CD4-positive, alpha-beta T cell treated with Interleukin-2 at 100 ng/mL for 4 hours (primary cell): ENCODE measurements at places on chromosomes 7 and 10.
A peak's percentile ranks its signal among the peaks of the same experiment; 100 is the strongest.

GRCh38 chr10:131972474-131973071 is 9.2 kb downstream of the BNIP3 start:
- peak; percentile 40 for DNase-seq

DNA sequence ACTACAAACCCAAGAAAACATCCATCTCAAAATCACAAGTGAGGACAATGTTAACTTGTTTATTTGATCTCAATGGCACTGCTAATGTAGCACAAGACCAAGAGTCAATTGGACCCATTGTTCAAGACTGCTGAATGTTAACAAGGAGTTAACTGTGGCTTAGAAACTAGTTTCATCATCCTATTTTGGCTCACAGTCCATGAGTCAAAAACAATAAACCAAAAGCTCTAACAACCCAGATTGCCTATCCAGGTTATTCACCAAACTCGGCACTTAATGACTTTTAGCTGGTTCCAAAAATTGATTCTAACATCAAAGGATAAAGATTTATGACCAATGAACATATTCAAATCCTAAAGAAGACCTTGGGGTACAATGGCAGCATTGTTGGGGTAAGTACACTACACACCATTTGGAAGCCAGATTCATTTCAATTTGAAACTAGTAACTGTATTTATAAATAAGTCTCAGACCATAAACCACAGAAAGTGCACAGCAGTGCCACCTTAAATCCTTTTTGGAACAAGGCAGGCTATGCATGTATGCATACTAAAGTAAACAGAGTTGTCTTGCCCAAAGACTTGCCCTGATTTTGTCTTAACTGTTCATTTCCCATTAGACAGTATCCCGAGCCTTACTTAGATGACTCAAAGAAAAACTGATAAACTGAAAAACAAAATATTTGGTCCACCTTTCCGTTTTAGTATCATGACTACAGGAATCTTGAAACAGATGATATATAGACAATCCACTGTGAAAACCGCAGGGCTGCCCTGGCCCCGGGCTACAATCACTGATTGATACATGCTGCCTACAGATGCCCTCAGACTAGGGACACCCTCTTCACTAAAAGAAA is 84.5 kb downstream of the SRPK2 start:
- peak; percentile 4 for DNase-seq

- no peak for DNase-seq
Observed at GRCh38 chr10:74923556-74923955, 97.2 kb downstream of the KAT6B start.

DNA sequence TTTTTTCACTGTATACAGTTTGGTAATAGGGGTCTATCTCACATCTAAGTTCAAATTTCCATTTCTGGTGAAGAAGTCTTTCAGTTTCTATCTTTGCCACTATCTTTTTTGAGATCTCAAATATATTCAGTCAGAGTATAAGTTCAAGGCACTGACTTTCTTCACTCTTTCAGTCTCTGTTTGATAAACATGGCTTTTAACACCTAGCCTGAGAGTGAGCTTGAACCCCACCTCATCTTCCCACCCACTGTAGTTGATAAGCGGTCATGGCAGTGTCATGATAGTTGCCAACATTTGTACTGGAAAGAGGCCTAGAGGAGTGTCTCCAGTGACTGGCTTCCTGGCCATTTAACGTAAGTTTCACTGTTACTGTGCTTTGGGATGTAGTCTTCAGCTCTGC is 41.2 kb upstream of the AGR3 start:
- no peak for DNase-seq

GRCh38 chr7:11552676-11553296 is 279.2 kb downstream of the THSD7A start:
- DNase-seq = no peak

GRCh38 chr10:13984647-13985155 is 346.0 kb downstream of the FRMD4A start:
- DNase-seq = no peak

DNA sequence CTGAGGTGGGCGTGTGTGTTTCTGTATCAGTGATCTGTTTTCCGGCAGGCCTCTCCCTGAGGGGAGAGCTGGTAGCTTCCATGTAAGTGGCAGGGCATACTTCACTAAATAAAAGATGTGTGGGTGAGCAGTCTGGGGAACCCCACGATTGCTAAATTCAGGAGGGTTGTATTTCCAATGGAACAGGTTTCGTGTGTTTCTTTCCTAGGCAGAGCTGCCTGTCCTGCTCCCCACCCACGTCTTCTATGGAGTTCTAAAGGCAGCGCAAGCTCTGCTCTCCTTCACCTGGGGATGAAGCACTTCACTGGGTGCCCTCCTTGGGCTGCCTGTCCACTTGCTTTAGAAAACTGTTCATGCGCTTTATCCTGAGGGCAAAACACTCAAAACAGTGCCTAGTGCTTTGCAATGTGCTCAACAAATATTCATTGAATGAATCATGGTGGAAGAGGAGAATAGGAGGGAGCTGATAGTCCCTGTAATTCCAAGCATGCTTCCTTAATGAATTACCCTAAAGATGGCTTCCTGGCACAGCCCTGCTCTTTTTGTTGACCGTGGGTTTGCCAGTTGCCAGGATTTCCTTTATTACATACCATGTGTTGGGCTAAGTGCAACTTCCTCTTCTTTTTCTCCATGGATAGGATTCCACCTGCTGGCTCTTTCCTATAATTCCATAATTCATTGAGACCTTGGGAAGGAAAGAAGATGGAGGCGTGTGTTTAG is 50.6 kb upstream of the SRPK2 start:
- DNase-seq = no peak

DNA sequence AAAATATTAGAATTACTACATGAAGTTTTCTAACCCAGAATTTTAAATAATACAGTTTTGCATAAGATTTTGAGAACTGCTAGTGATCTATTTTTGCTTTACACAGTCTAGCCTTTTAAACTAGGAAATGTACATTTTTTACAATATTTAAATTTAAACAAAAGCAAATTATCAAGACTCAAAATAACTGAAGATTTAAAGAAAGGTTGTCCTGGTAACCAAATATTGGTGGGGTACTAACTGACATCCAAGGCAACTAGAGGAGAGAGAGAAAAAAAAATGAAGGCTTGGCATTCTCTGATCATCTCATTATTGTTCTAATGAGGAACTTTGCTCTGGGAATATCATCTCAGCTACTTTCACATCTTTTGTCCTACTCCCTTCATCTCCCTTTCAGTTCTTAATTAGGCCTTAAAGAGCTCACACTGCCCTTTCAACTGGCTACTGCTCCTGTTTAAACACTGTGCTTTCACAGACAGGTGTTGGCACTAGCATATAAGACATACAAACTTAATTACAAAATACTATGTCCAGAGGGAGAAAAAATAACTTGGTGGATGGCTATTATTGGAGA is 33.7 kb downstream of the RAB11FIP2 start:
- no peak for DNase-seq

GRCh38 chr10:106705681-106706100 is 458.8 kb downstream of the SORCS1 start:
- DNase-seq = peak; percentile 7

- DNase-seq = no peak
Observed at GRCh38 chr10:34292194-34292565, 522.9 kb downstream of the PARD3 start.

GRCh38 chr7:112799448-112800120 is 9.4 kb upstream of the TMEM168 start:
- no peak for DNase-seq

DNA sequence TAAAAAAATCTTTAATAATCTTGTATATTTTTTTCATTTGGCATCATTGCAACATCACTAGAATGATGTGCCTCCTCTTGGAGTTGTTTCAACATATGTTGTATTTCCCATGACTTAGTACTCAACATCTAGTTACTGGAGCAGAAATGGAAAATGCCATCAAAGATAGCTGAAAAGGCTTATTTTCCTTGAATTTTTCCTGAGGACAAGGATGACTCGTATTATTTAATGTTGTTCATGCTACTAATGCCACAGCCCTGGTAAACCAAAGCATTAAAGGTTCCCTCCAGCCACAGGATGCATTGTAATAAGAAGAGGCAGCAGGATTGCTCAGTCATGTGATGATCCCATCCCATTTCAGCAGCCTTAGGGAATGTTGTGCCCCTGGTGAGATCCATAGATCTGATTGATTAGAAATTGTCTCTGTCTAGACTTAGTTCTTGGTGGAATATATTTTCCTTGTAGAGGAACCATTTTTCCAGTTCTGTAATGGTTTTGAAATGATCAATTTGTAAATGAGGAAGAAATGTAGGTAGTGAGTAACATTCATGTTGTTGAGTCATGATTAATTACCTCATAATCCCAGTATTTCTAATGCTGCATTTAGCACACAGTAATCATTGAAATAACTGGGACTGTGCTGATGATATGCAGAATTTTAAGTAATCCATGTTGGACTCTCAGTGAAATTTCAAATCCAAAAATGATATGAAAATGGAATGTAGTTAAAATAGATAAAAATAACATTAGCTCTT is 91.3 kb upstream of the SMIM30 start:
- no peak for DNase-seq

DNA sequence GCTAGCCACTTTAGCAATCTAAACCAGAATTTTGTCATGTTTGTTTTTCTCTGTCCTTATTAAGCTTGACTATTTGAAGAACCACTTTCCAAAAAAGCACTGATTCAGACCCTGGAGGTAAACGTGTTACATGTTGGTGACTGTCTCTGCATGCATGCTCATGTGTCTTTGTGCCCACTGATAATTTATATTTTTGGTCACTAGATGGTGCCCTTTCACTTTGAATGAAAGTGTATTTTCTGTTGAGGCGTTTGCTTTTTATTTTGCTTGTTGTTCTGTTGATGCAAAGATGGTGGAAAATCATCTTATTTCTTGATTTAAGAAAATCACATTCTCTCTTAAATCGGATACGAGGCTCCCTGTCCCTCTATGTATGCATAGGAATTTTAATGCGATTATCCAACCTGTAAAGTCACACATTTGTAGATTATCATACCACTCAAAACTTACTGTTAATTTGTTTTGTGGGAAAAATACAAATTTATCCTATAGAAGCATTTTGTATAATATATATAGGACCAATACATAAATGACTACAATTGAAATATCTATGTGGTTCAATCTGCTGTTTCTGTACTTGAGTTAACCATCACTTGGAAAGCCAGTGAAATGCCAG is 269.3 kb downstream of the BICC1 start:
- DNase-seq = peak; percentile 27

GRCh38 chr7:47765373-47765979 is 182.8 kb downstream of the PKD1L1 start:
- DNase-seq = no peak

- no peak for DNase-seq
Observed at GRCh38 chr7:3283130-3283704, 17.8 kb upstream of the SDK1 start.

GRCh38 chr7:23468526-23469149 is 1.7 kb downstream of the IGF2BP3 start:
- DNase-seq = no peak

- DNase-seq = no peak
Observed at GRCh38 chr10:125023862-125024496, 82.1 kb downstream of the ZRANB1 start.

DNA sequence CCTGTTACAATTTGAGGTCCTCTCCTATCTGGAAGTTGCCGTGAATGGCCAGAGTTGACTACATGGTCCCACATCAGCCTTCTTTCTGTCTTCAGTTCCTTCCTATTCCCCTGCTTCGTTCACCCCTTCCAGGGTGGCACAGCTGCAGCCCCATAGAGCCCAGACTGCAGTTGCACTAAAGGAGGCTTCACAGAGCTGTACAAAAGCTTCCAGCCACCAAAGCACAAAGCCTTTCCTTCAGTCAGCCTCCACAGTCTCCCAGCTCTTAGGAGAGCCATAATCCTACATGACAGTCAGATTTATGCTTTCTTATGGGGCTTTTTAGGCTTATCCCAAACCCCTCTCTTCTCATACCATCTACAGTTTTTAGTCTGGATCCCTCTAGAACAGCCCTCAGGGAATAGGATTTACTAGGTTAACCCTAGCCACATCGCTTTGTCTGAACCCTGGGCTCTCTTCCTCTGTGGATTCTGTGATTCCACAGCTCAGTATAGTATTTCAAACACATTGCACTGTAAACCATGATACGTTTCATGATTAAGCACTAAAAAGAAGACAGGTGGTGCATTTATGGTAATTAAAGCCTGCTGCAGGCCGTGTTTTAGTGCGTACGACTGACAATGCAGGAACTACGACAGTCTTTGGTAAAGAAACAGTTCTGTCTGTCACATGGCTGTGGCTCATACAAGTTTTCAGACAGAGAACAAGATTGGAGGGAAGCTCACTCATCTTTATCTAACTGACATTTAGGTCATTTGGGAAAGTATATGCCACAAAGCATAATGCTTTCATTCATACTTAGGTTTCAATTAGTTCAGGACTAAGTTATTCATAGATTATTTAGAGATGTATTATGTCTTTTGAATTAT is 208.3 kb upstream of the KMT2E start:
- no peak for DNase-seq

- no peak for DNase-seq
Observed at GRCh38 chr7:17598846-17599245, 300.4 kb downstream of the AHR start.

DNA sequence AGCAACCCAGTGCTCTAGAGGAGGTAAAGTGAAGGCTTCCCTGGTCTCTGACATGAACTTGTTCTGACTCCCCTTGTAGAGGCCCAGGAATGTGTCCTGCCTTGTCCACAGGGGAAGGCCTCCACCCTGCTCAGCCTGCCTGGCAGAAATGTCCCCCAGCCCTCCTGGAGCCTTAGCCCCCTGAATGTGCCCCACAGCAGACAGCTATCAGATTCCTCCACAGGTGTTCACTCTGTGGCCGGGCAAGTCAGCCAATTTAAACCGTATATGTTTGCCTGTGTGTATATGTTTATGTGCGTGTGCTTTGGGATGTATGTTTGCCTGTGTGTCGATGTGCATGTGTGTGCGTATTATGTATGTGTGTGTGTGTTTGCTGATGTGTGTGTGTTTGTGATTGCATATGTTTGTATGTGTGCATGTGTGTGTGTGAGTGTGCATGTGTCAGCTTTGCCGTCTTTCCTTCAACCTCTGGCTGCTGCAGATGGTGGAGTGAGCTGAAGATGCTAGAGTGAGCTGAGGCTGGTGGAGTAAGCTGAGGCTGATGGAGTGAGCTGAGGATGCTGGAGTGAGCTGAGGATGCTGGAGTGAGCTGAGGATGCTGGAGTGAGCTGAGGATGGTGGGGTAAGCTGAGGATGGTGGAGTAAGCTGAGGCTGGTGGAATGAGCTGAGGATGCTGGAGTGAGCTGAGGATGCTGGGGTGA is 68.9 kb upstream of the ANTXRL start:
- DNase-seq = no peak

- no peak for DNase-seq
Observed at GRCh38 chr7:121313793-121314676, 14.8 kb upstream of the WNT16 start.

DNA sequence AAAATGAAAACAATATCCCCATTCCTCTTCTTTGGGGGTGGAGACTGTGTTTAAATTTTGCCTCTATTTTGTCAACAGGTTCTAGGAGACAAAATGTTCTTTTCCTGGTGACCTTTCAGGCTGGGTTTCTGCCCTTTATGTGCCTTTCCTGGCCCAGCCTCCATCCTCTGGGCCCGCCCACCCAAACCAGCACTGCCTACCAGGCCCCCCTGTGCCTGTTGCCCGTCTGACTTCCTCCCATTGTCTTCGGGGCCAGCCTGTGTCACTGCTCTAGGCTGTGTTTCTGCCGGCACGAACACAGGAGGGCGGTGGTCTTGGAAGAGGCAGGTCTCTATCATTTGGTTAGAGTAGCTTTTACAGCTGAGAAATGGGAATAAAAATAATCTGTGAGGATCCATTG is 13.9 kb downstream of the TSPAN14 start:
- peak; percentile 73 for DNase-seq
